AG04449 (cell line): ENCODE measurements at places on chromosomes 2 and 18.

DNA sequence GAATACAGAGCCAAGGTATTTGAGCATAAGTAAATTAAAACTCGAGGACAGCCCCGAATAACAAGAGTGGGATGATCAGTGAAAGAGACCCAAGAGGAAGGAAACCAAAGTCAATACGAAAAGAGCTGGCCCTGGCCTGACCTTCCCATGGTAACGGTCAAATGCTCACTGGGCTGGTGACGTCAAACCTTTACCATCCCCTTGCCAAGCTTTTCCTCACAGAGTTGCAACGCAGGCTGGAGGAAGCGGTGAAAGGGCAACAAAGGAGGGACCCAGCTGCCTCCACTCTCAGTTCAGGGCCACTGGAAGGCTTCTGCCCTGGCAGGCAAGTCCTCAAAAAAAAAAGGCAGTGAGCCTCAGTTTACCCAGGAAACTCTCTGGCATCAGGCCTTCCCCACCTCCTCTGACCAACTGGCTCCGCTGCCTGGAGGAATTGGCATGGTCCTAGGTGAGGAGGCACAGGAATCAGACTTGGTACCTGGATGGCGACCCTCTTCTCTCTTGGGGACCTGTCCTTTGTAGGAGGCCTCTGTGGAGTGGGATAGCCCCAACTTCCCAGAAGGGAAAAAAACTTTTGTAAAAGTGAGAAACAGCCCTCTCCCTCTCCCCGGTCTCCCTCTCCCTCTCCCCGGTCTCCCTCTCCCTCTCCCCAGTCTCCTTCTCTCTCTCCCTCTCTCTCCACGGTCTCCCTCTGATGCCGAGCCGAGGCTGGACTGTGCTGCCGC, 212.4 kb downstream of the ANAPC1 start:
- no peak for DNase-seq

DNA sequence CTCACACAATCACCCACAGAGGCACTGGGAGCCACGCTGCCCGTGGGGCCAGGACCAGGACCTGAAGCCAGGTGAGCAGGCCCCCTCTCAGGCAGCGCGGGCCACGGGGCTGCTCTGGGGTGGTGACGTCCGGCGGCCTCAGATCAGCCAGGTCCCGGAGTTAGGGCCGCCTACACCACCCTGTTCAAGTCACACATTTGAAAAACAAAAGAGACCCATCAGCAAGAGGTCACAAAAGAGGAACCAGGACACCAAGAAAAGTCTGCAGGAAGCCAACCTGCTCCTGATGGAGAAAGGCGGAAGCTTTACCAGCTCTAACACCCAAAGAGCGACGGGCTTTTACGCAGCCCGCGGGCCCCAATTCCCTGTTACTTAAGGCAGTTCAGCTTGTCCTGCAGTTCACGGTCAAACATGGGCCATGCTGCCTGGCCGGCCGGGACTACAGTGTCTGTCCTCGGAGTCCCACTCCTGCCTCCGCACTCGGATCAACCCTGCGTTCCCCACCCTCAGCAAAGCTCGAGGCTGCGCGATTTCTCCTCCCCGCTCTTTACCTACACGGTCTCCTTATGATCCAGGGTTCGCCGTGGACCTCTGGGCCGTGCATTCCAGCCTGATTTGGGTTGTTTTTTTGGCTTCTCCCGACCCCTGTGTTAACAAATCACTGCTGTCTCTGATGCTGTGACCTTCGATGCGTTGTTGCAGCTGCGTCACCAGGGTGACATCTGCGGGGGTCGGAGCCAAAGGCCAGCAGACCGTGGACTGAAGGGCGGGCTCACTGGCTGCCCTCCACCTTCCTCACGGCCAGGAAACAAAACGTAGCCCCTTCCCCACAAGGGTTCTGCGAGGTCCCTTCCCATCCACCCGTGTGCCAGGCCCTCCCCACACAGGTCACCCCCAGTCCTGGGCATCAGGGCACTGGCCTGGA, 31.0 kb downstream of the SNORC start:
- no peak for DNase-seq

DNA sequence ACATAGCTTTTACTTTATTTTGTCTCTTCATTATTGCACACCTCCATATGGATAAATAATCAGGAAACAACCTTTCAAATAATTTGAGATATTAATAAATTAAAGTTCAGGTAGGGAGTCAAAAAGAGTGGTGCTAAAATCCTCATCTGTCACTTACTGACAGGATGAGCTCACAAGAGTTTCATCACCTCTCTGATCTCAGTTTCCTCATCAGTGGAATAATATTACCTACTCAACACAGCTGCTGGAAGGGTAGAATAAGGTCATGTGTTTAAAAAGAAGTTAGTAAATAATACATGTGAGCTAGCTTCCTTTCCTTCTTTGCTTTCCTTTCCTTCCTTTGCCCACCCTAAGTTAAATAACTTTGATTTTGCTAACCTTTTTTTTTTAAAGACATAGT, 61.9 kb downstream of the RDH14 start:
- DNase-seq, result no peak

DNA sequence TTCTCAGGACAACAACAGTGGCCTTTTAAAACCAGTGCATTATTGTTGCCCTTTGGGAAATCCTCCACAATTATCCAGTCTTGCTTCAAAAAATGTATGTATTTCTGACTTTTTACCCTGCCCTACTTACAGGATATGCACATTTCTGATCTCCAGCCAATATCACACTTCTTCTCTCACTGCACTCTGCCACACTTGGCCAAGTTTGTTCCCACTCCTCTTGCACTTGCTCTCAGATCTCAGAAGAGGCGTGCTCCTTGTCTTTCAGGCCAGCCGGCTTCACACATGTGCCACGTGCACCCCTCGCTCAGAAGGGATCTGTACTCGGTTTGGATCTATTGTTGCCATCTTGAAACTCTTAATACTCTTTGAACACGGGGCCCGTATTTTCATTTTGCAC, 15.4 kb downstream of the CLUL1 start:
- DNase-seq, result no peak

- peak; percentile 49 for DNase-seq
Observed at GRCh38 chr2:145157741-145158591, 638.0 kb upstream of the ZEB2 start.

DNA sequence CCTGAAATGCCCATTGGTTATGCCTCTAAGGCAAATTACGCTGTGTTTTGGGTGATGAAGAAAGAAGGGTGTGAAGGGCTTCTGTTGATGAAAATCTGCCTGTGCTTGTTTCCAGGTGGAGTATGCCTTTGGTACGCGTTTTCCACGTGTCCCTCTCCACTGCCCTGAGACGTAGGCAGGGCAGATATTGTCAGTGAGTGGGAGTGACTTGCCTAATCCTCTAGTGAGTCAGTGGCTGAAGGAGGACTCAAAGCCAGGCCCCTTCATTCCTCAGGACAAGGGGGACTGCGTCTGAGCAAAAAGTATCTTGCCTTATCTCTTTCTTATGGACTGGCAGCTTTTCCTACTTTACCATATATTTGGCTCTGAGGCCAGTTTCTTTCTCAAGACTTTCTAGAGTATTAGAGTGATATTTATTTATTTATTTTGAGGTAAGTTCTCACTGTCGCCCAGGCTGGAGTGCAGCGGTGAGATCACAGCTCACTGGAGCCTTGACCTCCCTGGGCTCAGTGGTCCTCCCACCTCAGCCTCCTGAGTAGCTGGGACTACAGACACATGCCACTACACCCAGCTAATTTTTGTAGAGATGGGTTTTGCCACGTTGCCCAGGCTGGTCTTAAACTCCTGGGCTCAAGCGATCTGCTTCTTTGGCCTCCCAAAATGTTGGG, 10.2 kb downstream of the RALB start:
- DNase-seq, result no peak

DNA sequence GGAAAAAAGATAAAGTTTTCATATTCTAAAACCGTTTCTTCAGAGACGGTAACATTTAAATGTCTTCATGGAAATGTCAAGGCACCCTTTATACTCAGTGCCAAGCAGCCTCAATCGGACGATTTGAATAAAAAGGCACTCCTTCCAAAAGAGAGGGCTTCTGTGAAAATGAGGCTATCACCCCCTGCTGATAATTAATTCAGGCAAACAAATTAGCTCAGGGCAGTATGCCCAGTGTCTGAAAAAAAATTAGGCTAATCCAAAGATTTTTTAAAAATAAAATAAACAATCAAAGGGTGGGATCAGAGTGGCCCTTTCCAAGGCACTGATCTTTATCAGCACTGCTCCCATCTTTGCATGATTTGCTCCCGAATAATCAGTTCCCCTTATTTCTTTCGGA, 151.0 kb upstream of the PID1 start:
- no peak for DNase-seq
